ENCODE measurements at places on chromosomes 12 and 14.
A peak's percentile ranks its signal among the peaks of the same experiment; 100 is the strongest.

DNA sequence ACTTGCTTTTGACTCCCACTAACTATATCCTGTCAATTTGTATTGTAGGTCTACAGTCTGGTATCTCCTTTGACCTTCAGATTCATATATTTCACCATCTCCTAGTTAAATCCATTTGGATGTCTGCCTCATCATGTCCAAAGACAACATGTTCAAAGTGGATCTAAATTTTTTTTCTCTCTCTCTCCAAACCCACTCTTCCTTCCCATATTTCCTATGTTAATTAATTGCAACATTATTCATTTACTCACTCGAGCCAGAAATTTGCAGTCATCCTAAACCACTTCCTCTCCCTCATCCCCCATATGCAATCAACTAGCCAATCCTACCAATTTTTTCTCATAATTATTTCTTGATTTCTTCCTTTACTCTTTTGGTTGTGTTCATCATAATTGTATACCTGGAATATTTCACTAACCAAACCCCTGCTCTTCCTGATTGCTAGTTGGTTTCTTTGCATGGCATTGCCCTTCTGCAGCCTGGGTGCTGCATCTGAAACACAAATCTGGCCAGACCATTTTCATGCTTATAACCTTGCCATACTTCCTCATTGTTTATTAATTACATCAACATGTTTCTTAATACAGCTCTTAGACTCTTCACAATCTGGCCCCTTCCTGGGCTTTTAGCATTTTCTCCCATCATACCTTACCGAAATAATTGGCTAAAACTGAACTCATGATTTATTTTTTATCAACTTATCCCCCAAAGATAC, 442.2 kb downstream of the ADAMTS20 start:
- no peak for DNase-seq

- DNase-seq: no peak
Measured at GRCh38 chr14:58061581-58061980, 90.4 kb downstream of the ARMH4 start.

- no peak for DNase-seq
Measured at GRCh38 chr14:25944020-25944419, 653.8 kb downstream of the NOVA1 start.

- DNase-seq: no peak
Measured at GRCh38 chr12:122858171-122858570, 22.9 kb downstream of the HIP1R start.

- no peak for DNase-seq
Measured at GRCh38 chr12:127774828-127775227, 492.1 kb upstream of the TMEM132C start.

DNA sequence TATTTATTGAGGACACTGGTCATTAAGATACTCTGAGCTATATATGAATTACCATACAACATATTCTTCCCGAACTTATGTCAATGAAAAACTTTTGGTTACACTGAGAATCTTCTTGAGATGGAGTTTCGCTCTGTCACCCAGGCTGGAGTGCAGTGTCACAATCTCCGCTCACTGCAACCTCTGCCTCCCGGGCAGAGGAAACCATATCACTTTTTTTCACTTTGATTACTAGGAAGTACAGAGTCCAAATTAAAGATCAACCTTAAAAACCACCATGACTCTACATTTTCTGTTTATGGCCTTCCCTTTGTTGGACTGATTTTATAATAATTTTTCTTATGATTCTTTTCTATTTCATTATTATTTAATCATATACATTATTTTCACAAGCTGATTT, 336.5 kb downstream of the FSCB start:
- no peak for DNase-seq

DNA sequence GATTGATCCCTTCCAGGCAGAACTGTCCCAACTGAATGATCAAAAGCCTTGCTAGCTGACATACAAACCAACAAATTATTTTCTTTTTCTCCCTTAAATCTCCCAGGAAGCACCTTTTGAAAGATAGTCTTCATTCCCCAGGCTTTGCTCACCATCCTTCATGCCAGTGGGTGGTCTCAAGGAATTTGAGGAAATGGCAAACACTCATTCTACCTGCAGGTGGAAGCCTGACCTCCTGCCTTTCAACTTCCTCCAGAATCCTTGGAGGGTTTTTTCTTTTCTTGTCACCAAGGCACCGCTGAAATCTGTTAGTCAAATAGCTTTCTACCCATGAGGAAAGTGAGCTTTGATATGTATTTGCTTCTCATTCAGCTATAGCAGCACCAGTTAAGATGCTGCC, 128.5 kb downstream of the WIF1 start:
- DNase-seq: no peak

DNA sequence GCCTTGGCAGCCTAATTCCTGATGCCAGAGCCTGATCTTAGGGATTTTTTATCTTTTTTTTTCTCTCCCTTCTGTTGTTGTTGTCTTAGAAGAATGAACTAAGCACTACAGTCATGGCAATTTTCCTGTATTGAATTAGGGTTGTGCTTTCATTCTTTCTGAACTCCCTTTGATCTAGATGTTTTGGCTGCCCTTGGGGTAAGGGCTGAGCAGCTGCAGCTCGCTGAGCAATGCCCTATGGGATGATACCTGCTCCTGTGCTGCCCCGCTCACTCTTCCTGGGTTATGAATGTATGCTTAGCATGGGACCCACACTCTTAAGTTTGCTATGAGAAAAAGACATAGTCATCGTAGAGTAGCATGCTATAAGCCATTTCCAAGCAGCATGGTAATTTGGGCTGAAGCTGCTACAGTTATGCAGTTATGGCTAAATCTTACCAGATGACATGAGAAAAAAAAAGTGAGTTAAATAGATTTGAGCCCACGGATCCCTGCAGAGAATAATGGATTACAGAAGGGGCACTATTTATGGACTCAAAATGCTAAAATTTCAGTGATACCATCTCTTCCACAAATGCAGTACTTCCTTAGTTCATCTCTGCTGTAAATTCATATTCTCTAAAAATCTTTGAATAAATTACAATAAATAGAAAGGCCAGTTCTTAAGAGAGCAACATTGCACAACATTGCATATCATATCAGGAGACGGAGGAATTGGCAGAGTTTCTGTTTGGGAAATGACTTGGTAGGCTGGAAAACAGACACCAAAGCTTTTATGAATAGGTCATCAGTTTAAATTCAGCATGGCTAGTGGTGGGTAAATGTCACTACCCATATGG, 79.2 kb upstream of the PTHLH start:
- no peak for DNase-seq

DNA sequence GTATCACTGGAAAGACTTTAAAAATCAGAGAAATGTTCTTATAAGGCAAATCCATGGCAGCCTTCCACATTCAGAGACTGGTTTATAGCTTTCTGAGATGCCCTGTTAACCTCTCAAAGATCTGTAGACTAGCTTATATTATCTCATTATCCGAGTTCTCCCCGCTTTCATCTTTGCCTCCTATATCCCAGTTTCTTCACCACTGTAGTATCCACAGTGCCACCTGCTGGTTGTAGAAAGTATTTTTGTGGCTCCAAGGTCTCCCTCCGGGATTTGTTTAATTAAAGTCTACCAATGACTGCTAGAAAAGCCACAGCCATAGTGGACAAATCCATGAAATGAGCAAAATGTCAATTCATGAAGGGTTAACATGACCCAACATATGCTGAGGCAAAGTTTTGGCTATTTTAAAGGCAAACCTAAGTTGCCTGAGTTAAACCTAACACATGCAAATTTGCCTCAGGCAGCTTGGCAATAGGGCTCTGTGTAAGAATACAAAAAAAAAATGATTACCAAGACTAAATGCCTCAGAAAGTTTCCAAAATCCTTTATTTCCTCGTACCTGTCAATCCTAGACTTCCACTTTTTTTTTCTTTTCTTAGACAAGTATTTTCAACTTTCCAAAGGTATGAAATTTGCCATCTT, 218.8 kb upstream of the BMP4 start:
- DNase-seq: no peak

- no peak for DNase-seq
Measured at GRCh38 chr12:47698055-47698454, 7.8 kb downstream of the RPAP3 start.

- DNase-seq: no peak
Measured at GRCh38 chr14:91737619-91738018, 5.7 kb upstream of the CATSPERB start.

- DNase-seq: no peak
Measured at GRCh38 chr14:27098451-27098850, 500.6 kb upstream of the NOVA1 start.

- peak; percentile 28 for DNase-seq
Measured at GRCh38 chr12:89525305-89525823, 483 bp downstream of the POC1B start.

All from activated T-helper 1 cell treated with anti-CD3 and anti-CD28 coated beads, Interleukin-2, amount 50 U/mL, for 16 hours (primary cell).